ENCODE measurements at places on chromosomes 1 and 21.

- DNase-seq = no peak
Measured at GRCh38 chr21:45834821-45835293, 146.7 kb upstream of the COL6A1 start.

GRCh38 chr1:19662313-19662712 lies 2.4 kb upstream of the HTR6 start:
- DNase-seq = no peak

DNA sequence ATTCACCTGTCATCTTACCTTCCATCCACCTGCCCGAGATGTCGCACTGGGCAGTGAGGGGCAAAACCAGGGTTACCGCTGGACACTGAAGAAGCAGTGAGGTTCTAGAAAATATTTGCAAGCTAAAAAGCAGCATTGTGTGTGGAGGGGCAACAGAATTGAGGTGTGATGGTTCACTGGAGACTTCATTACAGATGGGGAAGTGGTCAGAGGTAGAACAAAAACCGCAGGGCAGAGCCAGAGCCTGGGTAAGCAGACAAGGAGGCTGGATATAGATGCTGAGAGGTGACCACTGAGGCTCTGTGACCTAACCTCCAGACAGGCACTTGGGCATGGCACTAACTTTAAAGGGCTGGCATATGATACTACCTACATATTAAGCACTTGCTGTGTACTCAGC lies 363.9 kb upstream of the PROX1 start:
- DNase-seq = no peak

DNA sequence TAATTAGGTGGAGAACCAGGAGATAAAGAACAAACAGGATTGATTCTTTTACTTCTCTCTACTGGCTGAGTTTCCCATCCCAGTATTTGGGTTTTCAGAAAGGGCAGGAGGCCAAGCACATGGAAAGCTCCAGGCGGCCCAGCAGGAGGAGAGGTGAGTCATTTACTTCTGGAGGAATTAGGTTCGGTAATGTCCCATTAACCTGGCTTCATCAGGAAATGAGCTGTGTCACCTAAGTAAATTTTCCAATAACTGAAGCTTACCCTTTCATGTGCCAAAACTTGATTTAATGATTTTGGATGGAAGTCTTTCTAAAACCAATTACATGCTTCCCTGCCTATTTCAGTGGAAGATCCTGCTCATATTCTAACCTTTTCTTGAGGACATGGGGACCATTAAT lies 257.6 kb upstream of the USP24 start:
- no peak for DNase-seq

DNA sequence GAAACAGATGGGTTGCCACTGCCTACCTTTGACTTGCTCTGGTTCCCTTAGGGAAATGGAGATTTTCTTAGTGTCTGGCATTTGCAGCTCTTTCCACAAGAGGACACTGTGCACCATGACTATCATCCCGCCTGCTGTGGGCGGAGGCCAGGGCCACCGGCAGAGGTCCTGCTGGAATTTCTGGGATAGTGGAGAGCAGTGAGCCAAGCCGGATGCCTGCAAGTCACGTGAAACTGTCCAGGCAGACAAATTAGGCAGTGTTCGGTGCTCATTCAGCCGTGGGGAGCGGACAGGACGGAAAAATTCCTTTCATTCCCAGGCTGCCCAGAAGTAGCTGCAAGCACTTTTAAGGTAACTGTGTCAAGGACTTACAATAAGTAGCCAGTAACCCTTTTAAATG lies 43.4 kb downstream of the IGSF5 start:
- DNase-seq = peak; percentile 72

GRCh38 chr1:119373465-119373864 lies 4.9 kb downstream of the HAO2 start:
- no peak for DNase-seq

- no peak for DNase-seq
Measured at GRCh38 chr1:23620605-23621004, 61.3 kb upstream of the ID3 start.

GRCh38 chr1:11441211-11441952 lies 37.6 kb upstream of the DISP3 start:
- DNase-seq = no peak

DNA sequence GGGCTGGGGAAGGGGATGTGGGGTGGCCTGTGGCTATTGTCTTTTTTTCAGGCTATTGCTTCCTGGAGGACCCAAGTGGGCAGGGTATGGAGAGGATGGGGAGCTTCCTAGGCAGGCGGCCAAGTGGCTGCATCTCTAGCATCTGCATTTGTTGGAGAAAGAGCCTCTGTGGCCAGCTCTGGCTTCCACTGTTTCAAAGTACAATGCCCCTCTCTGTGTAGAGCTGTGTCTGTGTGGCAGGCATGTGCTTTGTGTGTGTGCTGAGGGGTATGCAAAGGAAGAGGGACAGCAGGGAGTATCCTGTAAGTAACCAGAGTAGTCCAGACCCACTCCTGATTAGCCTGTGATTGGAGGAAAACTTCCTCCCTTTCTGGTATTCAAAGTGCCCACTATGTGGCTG lies 40.6 kb downstream of the KCNA2 start:
- no peak for DNase-seq

- DNase-seq = peak; percentile 79
Measured at GRCh38 chr1:6464514-6464836, 1.5 kb downstream of the TNFRSF25 start.

Data from left ventricle myocardium inferior (tissue), 1 donor.